ENCODE measurements at places on chromosomes 3 and 15.

DNA sequence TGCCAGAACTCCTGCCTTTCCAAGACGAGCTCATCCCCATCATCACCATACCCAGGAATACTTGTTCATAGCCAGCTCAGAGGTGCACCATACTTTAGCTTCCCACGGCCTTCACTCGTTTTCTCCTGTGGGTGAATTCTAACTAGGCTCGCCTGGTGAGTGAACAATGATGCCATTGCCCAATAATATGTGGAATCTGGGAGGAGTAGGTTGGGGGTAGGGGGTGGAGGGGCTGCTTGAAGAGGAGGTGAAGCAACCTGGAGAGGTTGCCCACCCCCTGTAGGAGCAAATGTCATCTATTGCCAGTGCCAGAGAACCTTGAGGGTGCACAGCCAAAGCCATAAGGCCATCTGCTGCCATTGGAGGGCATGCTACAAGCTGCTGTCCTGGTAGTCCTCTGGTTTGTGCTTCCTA is 592 bp upstream of the ZNF445 start:
- DNase-seq, result no peak

DNA sequence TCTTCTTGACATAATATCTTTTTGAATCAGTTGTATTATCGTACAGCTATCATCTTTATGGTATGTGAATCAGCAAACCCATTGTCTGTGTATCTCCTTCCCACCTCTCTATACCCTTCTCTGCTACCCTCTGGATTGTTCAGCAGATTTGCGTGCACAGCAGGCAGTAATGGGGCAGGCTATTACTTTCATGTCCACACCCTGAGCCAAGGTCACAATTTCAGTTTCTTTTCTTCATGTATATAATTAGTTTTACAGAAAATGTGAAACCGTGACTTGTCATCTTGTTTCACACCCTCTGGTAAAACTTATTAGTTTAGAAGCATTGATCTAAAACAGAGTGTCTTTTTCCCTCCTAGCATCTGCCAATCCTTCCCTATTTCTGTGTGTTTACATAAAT is 770.4 kb upstream of the SEMA6D start:
- DNase-seq, result no peak

GRCh38 chr3:38834110-38834509 is 18.1 kb upstream of the SCN10A start:
- DNase-seq, result no peak

DNA sequence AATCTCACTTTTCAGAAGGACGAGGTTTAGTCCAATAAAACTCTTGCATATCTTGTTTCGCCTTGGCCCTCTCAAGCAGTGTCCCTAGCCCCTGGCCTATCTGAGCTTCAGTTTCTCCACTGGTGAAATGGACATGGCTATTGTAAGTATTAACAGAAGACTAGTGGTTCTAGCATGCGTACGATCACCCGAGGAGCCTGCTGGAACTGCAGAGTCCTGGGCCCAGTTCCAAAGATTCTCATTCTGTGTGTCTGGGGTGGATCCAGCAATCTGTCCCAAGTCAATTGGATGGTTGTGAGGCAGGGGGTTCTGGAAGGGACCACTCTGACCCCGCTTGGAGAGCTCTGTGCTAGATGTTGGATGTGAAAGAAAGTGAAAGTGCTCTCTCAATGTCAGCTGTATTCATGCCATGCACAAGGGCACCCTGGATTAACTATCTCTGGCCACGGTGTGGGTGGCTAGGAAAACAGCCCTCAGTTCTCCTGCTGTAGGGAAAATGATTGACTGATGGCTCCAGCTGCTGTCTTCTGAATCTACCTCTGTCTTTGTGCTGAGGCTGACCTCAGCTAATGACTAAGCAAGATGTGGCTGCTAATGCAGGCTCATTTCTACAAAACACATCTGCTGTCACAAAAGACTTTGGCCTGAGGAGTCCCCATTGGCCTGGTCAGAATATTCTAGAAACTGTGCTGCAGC is 1.9 kb upstream of the PLA1A start:
- no peak for DNase-seq

DNA sequence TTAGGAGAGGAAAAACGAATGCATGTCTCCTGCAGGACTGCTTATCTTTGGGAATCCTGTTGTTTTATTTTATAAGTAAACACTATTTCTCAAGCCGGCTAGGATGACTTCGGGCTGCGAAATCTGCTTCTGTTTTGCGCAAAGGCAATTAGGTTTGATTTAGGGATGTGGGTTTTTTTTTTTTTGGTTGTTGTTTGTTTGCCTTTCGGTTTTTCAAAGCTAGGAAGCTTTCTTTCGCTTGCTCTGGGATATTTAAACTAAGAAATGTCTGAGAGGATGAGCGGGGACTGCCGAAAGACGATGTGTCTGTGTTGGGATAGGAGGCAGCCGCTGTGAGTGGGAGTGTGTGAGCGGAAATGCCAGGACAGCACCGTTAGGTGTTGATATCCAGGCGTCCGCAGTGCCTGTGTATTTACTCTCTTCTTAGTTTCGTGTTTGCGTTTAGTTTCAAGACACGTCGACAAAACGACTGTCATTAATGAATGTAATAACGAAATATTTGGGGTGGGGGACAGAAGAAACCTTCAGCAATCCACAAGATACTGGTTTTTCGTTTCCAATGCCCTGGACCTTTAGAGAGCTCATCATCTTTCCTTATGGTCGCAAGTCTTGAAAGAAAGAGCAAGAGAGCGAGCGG is 604 bp downstream of the ISL2 start:
- DNase-seq, result no peak

DNA sequence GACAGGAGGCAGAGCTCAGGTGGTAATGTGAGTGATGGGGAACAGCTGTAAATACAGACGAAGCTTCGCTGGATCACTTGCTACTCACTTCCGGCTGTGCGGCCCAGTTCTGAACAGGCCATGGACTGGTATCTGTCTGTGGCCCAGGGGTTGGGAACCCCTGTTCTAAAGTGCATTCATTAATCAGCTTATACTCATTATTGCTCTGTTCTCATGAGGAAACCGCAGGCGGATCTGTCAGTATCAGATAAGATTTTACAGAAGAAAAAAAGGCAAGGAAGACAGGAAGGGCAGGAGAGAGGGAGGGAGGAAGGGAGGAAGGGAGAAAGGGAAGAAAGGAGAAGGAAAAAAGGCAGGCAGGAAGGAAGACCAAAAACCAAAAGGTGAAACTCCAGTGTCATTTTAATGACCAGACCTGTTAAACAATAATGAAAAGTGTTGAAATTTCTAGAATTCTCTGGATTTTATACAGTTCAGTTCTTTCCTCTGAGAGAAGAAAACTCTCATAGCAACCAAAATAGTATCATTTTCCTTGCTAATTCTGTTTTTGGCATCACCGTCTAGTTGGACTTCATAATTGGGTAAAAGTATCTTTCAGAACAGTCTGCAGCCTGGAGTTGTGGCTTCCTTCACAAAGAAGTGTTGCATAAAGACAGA is 128.0 kb upstream of the PROK2 start:
- DNase-seq, result no peak

DNA sequence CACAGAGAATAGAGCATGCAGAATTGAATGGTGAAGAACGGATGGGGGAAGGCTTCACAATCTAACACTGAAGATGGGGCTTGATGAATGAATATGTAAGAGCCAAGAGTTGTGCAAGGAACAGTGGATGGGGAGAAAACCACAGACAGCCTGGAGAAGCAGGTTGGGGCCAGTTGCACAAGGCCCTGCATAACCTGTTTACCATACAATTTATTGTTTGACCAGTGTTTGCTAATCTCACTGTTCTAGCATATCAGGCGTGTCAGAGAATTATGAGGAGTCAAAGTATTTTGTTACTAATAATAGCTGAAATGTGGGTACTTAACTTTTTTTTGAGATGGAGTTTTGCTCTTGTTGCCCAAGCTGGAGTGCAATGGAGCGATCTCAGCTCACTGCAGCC is 36.4 kb downstream of the LINS1 start:
- DNase-seq, result no peak

DNA sequence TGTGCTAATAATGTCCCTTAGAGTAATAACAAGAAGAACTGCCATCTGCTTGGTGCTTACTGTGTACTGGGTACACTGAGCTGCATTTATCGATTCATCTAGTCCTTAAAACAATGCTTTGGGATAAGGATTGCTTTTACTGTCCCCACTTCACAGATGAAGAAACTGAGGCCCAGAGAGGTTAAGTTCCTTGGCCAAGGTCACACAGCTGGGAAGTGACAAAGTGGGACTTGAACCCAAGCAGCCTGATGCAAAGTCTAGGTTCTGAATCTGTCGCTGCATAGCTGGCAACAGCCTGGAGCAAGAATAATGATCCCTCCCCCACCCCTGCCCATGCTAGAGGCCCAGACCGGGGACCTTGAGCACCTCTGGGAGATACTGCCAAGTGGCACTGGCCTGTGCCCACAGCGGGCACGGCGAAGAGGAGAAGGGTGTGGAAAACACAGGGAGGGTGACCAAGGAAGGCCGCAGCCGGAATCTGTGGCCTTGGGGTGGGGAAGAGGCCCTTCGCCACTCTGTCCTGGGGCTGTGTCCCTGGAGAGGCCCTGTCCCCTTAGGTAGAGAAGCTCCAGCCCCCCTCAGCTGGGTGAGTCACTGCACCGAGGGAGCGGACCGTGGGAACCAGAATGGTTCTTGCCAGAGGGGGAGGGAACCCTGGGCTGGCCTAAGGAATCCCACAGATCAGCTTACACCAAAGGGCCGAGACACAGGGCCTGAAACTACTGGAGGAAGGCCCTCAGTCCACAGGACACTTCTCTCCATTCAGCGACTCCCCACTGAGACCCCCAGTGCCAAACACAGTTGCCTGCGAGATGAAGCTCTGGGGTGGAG is 3.5 kb downstream of the PLXND1 start:
- no peak for DNase-seq
